ENCODE measurements at places on chromosomes 5 and 9.

- no peak overlapping the region for H3K4me3 ChIP-seq
- H3K36me3 ChIP-seq, result no peaks in the 10 kb centered on the region
- no peak overlapping the region for H3K27ac ChIP-seq
These were observed 14.9 kb upstream of the TMEM252 start for GRCh38 chr9:68555437-68556150.

- H3K27ac ChIP-seq, result no peak overlapping the region
- no peaks in the 10 kb centered on the region for H3K4me1 ChIP-seq
- no peak for DNase-seq
- no peak overlapping the region for H3K4me3 ChIP-seq
- no peaks in the 10 kb centered on the region for H3K27me3 ChIP-seq
- H3K36me3 ChIP-seq, result no peaks in the 10 kb centered on the region
These were observed 120.5 kb upstream of the NEK6 start for GRCh38 chr9:124137009-124137943.

- no peak for DNase-seq
- H3K4me1 ChIP-seq, result no peaks in the 10 kb centered on the region
- no peak overlapping the region for H3K27ac ChIP-seq
These were observed 474.7 kb downstream of the PDE4D start for GRCh38 chr5:59418808-59419207.

DNA sequence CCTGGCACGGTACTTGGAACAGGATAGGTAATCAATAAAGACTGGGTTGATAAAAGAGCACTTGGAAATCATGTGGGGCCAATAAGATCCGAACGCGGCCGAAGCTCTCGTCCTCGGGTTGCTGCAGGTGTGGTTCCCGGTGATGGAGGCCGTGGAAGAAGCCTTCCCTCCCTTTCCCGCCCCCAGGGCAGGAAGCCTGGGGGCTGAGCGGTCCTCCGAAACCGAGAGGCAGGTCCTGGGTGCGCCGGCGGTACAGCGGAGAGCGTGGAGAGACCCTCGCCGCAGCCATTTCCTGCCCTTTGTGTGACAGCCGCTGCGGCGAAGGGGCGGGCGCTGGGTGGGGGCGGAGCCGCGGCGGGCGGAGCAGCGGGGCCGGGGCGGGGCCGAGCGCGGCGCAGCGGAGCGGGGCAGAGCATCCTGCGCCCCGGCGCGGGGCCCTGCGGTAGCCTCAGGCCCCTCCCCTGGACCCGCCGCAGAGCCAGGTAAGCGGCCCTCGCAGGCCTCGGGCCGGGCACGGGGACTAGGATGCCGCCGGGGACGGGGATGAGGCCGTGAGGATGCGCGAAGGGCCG is at the start of gene CYFIP2:
Gene CYFIP2, plus strand, starts transcription at position 410 of the 572 bp plus-strand sequence. CDS start 19,239 bp downstream, outside the sequence.
- H3K4me3 ChIP-seq, result peak within 1 kb of the TSS; percentile 53
- H3K4me1 ChIP-seq, result no peaks in the 10 kb centered on the region
- no peak within 1 kb of the TSS for H3K27ac ChIP-seq
- peak; percentile 63 for DNase-seq

GRCh38 chr9:36456480-36457065 is 56.5 kb upstream of the RNF38 start:
- H3K27me3 ChIP-seq, result no peaks in the 10 kb centered on the region
- DNase-seq, result no peak
- no peak overlapping the region for H3K27ac ChIP-seq
- H3K4me1 ChIP-seq, result peaks cover 5% of the 10 kb centered on the region
- no peaks in the 10 kb centered on the region for H3K36me3 ChIP-seq

DNA sequence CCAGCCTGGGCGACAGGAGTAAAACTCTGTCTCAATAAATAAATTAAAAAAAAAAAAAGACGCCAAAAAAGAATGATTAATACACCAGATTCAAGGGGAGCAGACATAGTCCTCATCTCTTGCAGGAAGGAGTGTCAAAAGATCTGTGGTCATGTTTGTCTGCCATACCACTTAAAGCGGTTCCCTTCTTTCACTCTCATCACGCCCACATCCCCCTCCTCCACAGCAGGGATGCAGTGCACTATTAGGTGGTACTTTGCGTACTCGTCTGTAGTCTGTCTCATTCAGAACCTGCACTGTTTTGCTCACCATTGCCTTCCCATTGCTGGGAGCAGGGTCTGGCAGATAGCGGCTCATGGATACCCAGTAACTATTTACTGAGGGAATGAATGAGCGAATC is 11.2 kb downstream of the CDHR2 start:
- no peak overlapping the region for H3K27ac ChIP-seq
- H3K4me3 ChIP-seq, result no peak overlapping the region
- no peaks in the 10 kb centered on the region for H3K36me3 ChIP-seq
- no peaks in the 10 kb centered on the region for H3K27me3 ChIP-seq
- H3K4me1 ChIP-seq, result no peaks in the 10 kb centered on the region
